ENCODE measurements at places on chromosomes 12 and 14.

DNA sequence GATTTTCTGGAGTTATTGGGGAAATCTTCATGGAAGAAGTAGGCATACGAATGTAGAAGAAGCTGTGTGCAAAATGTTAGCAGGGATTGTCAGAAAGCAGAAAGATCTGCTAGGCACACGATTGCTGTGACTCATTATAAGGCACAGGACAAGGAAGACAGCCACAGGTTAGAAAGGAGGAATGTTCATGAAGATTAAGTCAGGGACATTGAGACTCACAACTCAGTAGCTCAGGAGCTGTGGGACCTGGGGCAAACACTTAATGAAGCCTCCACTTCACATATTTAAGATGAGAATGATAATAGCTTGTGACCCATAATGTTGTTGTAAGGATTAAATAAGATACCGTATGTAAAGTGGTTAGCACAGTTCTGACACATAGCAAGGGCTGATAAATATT is 26.6 kb upstream of the RTRAF start:
- no peak for DNase-seq

GRCh38 chr14:33678005-33678404 is 272.9 kb downstream of the EGLN3 start:
- no peak for DNase-seq

DNA sequence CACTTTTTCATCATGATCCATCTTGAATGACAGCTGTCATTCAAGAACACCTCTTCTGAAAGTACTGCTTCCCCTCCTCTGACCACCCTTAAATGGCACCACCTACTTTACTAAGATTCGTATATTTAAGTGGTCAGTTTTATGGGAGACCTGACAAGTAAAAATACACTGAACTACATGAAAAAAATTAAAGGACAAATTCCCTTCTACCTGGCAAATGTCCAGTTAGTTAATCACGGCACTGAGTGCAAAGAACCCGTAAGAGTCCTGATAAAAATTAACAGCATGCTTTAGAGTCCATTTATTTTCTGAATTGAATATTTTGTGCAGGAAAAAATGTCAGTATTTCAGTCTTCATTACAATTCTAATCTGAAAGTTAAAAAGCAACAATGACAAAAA is 48.7 kb downstream of the SETD3 start:
- DNase-seq, result no peak

- DNase-seq, result no peak
These were observed 416.5 kb downstream of the NRXN3 start for GRCh38 chr14:78586681-78587080.

DNA sequence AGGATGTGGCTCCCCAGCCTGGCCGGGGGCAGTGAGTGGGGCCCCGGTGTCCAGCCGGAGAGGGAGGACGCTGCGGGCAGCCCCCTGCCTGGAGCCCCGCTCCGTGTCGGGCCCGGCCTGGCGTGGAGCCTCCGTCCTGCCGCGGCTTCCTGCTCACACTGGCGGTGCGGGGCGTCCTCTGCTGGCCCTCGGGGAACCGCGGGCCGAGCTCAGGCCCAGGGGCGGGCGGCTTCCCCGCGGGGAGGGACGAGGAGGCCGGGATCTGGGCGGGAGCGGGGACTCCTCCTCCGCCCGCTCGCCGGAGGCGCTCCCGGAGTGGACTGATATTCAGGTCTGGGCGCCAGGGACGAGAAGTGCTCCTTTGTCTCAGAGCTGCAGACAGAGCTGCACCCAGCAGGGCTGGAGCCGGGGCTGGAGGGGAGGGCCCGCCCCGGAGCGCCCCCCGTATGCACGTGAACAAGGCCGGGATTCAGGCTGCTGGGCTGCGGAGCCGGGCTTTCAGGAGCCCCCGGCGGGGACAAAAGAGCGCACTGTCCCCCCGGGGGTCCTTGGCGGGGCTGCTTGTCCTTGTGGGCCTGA is 2.2 kb downstream of the MMP17 start:
- no peak for DNase-seq

DNA sequence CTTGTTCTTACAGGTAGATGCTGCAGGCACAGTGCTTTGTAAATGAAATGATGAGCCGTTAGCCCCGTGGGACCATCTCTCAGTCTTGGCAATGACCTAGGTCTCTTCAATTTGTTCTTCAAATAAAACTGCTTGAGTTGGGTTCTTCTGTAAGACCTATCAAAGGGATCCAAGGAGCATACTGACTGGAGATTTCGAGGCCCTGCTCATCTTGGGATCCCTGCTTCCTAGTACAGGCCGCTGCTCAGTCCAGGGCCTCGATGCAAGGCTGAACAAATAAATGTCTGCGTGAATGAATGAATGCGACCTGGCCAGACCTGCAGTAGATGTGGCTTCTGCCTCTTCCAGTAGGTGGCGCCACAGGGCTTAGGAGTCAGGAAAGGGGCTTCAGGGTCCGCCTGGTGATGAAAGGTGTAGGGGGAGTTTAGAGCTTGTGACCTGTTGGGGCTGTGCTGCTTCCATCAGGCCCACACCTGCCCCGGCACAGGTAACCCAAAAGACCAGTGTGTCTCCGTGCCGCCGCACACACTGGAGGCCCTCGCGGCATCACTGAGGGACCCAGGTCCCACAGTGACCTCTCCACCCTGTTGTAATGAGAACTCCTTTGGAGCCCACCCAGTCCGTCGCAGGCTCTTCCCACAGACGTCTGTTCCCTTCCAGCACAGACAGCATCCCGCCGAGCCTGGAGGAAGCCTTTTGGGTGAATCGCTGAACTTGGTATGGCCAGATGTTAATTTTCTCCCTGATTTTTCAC is 4.4 kb downstream of the CACNA1C start:
- peak; percentile 7 for DNase-seq

DNA sequence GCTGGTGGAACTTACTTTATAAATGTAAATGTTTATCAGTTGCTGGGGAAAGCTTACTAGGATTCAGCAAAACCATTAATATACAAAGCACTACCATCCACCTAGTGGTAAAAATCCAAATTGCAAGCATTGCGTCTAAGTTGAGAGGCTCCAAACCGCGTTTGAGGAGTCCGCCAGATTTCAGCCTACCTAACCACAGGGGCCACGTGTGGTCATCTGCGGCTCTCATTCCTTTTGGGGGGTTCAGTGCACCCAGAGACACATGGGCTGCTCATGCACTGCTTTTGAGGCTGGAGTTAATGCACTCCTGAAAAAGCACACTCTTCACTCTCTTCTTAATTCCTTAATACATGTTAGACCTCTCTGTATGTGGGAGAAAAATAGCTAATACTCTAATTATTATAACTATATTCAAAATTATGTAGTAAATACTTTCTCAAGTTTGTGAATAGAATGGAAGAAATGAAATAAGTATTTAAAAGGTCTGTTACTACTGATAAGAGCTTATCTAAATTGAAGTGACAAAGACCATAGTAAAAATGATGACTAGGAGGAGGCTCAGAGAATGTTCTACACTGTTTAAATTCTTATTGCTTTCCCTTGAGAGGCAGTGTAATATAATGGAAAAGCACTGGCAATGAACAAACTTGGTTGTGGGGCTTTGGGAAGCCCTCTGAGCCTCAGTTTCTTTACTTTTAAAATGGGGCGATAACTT is 41.4 kb upstream of the MANSC4 start:
- DNase-seq, result no peak
